ENCODE measurements at places on chromosomes 1 and 21.
A peak's percentile ranks its signal among the peaks of the same experiment; 100 is the strongest.

DNA sequence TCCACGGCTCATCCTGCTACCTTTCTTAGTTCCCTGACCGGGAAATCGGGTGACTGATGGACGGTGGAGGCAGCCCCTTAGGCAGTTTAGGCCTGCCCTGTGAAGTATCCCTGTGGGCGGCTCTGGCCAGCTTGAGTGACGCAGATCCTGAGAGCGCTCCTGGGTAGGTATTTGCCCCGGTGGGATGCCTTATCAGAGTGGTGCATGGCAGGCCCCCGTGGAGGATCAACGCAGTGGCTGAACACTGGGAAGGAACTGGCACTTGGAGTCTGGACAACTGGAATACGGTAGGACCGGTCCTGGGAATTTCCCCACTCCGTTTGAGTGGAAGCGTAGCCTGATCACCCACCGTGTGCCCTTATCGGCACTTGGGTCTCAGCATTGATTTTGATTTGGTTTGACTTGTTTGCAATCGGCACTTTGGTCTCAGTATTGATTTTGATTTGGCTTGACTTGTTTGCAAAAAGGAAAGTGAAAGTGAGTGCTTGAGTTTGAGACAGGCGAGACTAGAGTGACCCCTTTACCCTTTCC is 15.2 kb downstream of the PLA2G2F start:
- no peak for DNase-seq

DNA sequence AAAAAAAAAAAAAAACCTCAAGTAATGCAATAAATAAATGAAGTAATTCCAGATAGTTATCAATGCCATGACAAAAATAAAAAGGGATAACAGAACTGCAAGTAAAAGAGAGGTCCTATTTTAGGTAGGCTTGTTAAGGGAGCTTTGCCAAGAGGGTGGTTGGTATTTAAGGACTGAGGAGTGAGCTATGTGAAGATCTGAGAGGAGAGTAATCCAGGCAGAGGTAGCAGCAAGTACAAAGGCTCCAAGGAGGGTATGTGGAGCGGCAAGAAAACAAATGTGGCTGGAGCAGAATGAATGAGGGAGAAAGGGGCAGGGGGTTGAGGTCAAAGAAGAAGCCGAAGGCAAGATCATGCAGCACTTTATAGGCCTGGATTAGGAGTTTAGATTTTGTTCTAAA is 59.9 kb upstream of the CDC42BPA start:
- DNase-seq = no peak

- no peak for DNase-seq
Measured at GRCh38 chr1:211616231-211616964, 37.4 kb upstream of the SLC30A1 start.

DNA sequence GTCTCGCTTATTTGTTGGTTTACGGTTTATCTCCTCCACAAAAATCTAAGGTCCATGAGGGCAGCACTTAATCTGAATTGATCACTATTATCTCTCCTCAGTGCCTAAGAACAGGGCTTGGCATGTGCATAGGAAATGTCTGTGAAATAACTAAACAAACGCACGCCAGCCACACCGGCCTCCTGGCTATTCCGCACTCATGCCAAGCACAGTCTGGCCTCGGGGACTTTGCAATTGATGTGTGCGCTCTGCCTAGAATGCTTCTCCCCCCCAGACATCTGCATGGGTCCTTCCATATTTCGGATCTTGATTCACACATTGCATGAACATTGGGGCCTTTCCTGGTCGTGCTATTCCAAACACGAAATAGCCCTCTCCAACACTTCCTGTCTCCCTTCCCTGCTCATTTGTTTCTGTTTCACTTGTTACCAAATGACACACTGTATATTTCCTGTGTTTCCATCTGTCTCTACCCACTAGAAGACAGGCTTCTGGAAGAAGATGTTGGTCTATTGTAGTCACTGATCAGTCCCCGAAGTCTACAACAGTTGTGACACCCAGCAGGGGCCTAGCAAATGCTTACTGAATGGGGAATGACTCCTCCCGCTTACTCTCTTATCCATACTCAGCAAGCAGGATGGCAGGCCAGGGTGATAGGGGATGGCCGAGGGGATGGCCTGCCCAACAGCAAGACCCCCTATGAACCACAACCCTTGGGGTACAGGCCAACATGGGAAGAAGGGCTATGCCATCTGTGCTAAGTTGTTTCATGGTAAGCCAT is 93.9 kb downstream of the GLIS1 start:
- DNase-seq = no peak

- peak; percentile 73 for DNase-seq
Measured at GRCh38 chr1:3170561-3171453, 101.8 kb downstream of the PRDM16 start.

GRCh38 chr1:150577557-150578271 is 1.7 kb downstream of the MCL1 start:
- no peak for DNase-seq

- no peak for DNase-seq
Measured at GRCh38 chr1:221715321-221716169, 26.3 kb downstream of the DUSP10 start.

DNA sequence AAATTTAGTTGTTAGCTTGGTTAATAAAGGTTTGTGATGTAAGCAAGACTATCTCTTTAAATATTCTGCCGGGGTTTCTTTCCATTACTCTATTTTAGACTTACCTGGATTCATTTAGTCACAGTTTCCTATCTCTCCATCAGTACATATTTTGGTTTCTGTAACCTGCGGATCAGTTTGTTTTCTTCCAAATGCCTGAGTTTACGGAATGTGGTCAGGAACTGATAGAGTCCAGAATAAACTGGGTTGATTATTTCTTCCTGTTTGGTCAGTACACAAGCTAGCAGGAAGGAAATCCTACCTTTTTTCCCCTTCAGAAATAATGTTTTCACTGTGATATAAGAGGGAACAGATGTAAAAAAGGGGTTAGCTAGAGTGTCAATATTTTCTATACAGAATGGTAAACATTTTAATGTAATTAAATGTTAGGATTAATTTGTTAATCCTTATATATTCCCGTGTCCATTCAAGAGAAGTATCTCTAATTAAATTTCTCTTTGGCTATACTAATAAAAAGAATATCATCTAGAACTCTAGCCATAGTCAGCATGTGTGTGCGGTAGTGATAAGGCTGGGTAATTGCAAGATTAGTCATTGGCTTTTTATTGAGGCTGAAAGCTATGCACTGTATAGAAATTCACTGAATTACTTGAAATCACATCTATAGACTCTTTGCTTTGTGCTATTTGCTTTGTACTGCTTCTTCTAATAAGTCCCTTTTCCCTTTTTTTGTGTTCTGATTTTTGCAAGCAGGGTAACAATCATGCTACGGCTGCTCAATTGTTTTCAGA is 144.7 kb upstream of the ADGRL4 start:
- DNase-seq = no peak

DNA sequence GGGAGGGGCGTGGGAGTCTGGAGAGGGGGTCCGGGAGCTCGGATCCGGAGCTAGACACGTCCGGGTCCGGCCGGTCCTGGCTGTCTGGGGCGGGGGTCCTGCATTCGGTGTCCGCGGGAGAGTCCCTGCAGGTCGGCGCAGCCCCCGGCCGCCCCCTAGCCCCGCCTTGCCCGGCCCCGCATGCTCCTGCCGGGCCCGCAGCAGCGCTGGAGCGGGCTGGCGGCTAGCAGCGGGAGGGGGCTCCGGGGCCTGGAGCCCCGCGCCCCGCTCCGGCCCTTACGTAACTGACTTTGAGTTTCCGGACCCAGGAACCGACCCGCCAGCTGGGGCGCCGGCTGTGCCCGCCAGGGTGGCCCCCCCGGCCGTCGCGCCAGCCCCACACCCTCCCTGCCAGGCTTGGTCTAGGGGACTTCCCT is 26.9 kb upstream of the EPB41 start:
- DNase-seq = no peak

DNA sequence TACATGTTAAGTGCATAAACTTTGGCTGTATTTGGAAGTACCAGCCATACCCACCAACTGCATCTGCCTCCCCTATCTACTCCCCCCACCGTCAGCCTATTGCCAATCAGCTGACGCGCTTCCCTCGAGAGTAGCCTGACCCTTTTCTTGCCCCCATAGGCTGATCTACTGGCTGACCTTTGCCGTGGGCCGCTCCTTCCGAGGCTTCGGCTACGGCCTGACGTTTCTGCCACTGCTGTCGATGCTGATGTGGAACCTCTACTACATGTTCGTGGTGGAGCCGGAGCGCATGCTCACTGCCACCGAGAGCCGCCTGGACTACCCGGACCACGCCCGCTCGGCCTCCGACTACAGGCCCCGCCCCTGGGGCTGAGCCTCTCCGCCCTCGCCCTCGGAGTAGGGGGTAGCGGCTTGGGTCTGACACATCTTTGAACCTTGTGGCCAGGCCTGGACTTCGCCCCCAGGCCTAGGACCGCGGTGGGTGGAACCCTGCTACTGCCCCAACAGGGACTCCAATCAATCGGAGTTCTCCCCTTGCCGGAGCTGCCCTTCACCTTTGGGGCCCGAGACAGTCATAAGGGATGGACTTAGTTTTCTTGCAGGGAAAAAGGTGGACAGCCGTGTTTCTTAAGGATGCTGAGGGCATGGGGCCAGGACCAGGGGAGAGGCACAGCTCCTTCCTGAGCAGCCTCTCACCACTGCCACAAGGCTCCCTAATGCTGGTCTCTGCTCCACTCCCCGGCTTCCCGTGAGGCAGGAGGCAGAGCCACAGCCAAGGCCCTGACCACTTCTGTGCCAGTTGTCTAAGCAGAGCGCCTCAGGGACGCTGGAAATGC is 4.0 kb downstream of the GLMP start:
- no peak for DNase-seq

GRCh38 chr1:178509414-178510007 is 3.4 kb upstream of the TEX35 start:
- no peak for DNase-seq

- no peak for DNase-seq
Measured at GRCh38 chr1:167983797-167984420, 47.0 kb upstream of the MPC2 start.

DNA sequence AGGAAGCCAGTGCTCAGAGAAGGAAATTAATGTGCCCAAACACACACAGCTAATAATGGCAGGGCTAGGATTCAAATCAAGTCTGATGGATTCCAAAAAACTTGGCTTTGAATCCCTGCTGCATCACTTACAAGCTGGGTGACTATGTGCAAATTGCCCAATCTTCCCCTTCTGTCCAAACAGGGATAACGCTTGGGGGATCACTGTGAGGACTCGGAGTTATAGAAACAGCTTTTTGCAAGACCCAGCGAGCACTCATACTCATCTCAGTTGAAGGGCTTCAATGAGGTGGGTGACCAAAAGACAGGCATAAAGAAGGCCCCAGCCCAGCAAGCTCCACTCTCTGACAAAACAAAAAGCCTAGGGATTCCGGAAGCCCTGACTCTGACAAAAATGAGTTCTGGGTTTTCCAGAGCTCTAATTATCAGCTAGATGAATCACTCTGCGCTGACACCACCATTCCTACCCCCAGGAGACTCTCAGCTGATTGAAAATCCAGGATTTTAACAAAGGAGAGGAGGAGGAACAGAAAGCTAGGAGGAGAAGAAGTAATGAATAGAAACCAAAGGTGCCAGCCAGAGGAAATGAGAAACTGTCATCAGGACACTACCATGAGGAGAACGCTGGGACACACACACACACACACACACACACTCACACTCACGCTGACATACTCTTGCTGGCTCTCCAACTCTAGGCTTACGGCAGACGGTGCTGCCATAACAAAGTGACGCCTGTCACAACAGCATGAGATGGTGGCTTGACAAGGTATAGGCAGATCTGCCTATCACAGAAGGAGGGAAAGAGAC is 1.6 kb upstream of the STK40 start:
- DNase-seq = no peak

DNA sequence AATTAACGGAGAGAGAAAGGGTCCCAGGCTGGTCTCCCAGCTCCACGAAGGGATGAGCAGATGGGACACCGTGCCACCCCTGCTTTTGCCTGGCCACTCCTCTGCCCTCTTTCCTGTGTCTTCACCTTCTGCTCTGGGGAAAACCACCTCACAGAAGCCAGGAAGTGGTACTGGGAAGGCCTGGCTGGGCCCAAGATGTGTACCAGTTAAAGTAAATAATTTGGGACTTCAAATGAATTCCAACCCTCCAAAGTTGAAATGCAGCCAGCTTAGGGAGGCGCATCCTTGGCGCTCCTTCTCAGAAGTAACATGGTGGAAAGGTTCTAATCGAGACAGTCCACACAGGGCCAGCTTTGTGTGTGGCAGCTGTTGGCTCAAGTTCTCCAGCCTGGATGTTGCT is 45.7 kb downstream of the MAP3K21 start:
- no peak for DNase-seq

- DNase-seq = no peak
Measured at GRCh38 chr21:30333736-30334135, 3.8 kb downstream of the KRTAP27-1 start.

GRCh38 chr1:228964178-228965089 is 229.2 kb downstream of the RHOU start:
- no peak for DNase-seq

GRCh38 chr1:230611128-230611877 is 31.0 kb upstream of the COG2 start:
- no peak for DNase-seq

GRCh38 chr1:202135221-202135721 is 9.3 kb downstream of the ARL8A start:
- peak; percentile 69 for DNase-seq

DNA sequence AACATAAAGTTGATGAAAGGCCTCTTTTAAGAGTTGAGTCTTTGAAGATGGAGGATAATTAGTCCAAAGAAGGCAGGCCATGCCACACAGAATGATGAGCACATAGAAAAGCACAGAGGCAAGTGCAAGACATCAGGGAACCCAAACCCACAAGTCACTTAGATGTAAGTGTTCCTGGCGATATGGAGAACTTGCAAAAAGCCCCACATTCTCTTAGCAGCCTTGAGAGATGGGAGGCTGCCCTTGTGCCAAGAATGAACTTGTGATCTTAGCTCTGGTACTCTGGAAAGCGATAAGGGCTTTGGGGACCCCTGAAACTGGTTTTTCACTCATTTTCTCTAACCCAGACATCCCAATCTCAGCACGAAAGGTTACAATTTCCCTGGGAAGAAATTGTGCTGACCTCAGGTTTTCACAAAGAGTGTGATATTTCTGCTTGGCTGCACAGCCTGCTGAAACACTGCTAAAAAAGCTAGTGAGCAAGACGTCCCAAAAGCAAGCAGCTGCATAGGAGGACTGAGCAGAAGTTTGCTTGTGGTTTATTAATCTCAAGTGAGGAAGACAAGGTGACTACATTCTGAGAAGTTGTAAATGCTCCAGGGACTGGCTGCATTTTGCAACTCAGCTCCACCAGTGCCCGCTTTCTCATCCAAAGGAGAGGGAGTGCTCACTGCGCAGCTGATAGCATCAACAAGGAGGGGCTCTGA is 496.9 kb upstream of the CAMK1G start:
- DNase-seq = no peak

GRCh38 chr21:33300701-33301631 is 23.8 kb upstream of the IFNAR1 start:
- DNase-seq = no peak

DNA sequence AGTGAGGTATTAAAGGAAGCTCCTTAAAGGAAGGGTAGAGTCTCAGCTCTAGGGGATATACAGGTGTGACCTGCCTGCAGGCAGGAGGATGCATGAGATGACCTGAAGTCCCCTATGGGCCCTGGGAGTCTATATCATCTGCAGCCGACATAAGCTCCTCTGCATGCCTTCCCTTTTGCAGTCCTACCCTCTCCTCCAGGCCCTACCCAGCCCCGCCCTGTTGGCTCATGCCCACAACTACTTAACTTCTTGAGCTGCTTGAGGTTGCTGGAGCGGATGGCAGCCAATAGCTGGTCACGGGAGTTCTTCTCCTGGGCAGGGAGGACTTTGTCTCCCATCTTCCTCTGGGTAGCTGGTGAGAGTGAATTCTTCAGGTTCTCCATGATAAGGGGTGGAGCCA is 10.3 kb downstream of the SHISA4 start:
- no peak for DNase-seq

Data from NCI-H1092 (cell line).